Activated CD8-positive, alpha-beta T cell treated with anti-CD3 and anti-CD28 coated beads, Interleukin-2, amount 10 ng/mL, durations not matched to agents 7 days and 5 days (primary cell): ENCODE measurements at places on chromosomes 4 and X. TPM values are rescaled to one million over a fixed set of nuclear protein-coding genes. Genes with fewer than 3 reads are reported as not detected.

Gene RHOXF2
- not detected for total RNA-seq

Gene CXCL3
- total RNA-seq = not detected

Gene BEX1
- not detected for total RNA-seq

Gene MAGEA4
- not detected for total RNA-seq

Gene NOX1
- not detected for total RNA-seq

Gene MFAP3L
- total RNA-seq = 0.32 TPM

Gene JAKMIP1
- total RNA-seq = 9.3 TPM

GRCh38 chrX:109537324-109537665, 651 bp downstream of the NXT2 start:
- no peak for DNase-seq

GRCh38 chr4:180932370-180933001, 1310.7 kb upstream of the TENM3 start:
- DNase-seq = no peak

- no peak for DNase-seq
Measured at GRCh38 chr4:155007660-155008176, 200.7 kb upstream of the NPY2R start.

DNA sequence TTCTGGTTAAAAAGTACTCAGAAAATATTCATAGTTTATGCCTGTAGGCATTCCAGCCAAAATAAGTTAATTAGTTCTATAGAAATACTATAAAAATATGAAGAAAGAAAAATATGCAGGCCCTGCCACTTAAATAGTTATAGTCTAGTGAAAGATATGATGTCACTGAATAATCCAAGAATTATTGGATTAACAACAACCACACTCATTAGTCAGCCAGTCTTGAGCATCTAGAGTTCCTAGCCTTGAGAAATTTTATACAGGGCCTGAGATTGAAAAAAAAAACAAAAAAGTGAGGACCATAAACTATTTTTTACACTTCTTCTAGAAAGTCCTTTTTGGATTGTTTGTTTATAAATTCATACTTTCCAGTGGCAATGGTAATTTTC, 823.0 kb downstream of the FAT4 start:
- DNase-seq = no peak

DNA sequence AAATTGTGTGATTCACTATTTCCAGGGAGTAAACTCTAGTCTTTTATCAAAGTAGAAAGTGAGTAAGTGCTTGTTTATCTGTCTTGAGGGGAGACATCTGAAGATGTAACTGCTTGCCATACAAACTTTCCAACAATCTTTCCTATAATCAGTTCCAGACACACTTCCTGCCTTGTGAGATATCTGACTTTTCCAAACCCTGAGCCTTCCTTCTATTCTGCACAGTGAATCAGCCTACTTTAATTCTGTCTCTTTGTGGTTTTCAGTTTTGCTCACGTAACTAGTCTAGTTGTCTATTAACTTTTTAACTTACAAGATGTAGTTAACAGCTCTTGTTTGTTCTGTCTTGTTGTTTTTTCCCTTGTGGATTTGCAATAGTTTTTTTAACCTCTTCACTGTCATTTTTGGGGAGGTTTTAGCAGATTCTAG, 947.8 kb downstream of the C4orf33 start:
- no peak for DNase-seq

- peak; percentile 74 for DNase-seq
Measured at GRCh38 chrX:53071604-53072417, 10.4 kb upstream of the TSPYL2 start.

- DNase-seq = no peak
Measured at GRCh38 chr4:111230265-111230664, 607.4 kb upstream of the PITX2 start.

DNA sequence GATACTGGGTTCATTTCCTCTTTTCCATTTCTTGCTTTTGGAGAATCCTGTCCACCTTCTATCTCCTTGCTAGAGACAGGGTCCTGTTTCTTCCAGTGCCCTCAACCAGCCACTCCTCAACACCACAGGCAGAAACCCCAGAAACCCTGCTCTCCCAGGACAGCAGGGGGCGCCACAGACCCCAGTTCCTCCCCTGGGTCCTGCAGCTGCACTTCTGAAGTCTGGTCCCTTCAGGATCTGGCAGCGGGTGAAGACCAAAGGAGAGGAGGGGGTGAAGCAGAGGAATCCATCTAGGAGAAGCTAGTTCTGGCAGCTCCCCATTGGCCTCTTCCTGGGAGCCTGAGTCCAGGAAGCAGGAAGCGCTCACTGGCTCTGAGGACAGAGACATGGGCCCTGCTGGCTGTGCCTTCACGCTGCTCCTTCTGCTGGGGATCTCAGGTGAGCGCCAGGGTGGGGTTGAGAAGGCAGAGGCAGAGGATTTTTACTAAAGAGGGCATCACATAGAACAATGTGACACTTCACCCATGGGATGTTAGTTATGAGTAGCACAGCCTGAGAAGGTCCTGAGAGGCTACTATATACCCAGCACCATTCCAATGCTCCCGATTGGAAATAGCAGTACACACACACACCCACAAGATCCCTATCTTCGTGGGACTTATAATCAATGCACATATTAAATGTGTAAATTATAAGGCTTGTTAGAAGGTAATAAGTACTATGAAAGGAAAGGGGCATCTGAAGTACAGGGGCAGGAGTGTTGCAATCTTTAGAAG, at the start of gene PRSS48:
TSS of gene PRSS48 (plus strand) at position 375 of the 776 bp plus-strand sequence. CDS start at position 387, 12 bp downstream.
- DNase-seq = peak; percentile 53

- no peak for DNase-seq
Measured at GRCh38 chr4:80255329-80256095, 11.0 kb upstream of the FGF5 start.

- DNase-seq = no peak
Measured at GRCh38 chr4:8303485-8304281, 34.1 kb downstream of the HTRA3 start.

DNA sequence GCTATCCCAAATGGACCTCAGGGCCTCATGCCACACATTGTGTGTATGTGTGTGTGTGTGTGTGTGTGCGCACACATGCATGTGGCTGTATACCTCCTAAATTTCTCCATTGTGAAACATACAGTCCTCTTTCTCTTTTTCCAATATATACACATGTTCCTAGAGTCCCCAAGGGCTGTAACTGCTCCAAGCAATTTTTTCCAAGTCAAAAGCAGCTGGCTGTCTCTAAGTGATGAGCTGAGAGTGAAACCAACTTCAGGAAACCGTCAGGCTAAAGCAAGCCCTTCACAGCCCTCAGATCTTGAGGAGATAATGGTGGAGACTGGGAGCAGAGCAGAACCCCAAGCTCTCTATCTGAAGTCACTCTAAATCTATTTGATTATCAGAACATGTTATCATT, 496.1 kb upstream of the DIPK2B start:
- DNase-seq = no peak

DNA sequence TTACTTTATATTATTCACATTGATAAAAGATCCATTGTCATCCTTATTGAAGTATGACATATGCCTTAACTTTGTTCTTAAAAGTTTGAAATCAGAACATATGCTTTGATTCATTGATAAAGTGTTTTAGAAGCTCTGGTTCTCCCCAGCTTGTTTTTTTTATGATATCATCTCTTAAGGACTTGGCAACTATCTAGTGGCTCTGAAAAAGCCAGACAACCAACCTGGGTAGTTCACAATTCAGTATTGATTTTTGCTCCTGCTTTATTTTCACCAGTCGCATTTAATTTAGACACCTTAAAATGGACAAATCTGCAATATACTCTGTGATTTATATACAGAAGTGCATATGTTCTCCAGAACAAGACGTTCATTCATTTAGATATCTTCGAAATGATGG, 70.1 kb downstream of the GRIA2 start:
- no peak for DNase-seq

DNA sequence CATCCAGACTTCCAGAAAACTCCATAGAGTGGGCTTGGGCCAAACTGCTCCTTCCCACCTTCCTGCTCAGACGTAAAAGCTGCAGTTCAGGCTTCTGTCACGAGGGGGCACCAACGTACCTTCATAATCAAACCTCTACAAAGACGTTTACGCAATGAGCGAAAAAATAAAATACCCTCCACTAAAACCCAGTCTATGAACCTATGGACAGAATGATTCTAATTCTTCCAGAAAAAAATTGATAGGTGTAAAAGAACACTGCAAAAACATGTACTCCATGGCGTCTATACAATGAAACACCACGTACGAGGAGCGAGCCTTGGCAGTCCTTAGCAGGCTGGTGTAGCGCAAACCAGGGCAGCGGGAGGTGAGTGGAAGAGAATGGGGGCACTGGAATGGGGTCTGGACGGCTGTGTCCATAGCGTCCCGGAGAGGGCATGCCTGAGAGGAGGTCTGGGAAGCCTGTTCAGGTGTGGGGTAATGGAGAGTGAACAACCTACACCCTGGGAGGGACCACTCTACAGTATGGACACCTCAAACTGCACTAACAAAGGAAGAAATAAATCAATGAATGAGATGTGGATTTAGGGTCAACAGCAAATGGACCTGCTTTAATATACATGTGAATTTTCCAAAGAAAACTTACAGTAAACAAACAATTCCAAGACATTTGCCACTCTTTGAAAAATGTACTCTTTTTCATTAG, 14.4 kb upstream of the RAB40A start:
- peak; percentile 72 for DNase-seq

DNA sequence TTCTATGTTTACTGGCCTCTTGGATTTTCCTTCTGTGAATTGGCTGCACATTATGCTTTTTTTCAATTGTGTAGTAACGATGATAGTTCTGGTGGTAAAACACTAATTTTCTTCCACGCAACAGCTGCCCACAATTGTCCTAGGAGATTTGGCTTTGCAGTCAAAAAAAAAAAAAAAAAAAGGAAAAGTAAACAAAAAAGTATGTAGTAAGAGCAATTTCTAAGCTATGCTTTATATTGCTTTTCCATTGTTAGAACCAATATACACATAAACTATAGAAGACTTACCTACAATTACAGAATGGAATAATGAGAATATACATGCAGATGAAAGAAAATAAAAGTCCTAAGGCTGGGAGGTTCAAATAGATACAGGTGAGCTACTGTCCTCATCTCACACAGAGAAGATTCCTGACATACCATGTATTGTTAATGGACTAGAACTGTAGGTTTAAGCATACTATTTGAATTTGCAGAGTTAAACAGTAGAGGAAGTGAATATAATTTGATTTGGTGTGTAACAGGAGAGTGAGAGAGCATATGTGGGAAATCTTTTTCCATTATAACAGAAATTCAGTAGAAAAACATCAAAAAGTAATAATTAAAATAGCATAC, 976.2 kb downstream of the RAB28 start:
- no peak for DNase-seq

GRCh38 chrX:113793563-113793962, 790.3 kb upstream of the HTR2C start:
- DNase-seq = no peak

- no peak for DNase-seq
Measured at GRCh38 chr4:125198916-125199315, 115.8 kb upstream of the FAT4 start.

- DNase-seq = no peak
Measured at GRCh38 chr4:139312552-139313332, 10.5 kb upstream of the NDUFC1 start.
